ENCODE measurements at places on chromosomes 7 and 10.

GRCh38 chr7:43625453-43625852, 42.5 kb downstream of the STK17A start:
- no peak for DNase-seq

GRCh38 chr10:127193125-127193524, 3.3 kb downstream of the INSYN2A start:
- no peak for DNase-seq

DNA sequence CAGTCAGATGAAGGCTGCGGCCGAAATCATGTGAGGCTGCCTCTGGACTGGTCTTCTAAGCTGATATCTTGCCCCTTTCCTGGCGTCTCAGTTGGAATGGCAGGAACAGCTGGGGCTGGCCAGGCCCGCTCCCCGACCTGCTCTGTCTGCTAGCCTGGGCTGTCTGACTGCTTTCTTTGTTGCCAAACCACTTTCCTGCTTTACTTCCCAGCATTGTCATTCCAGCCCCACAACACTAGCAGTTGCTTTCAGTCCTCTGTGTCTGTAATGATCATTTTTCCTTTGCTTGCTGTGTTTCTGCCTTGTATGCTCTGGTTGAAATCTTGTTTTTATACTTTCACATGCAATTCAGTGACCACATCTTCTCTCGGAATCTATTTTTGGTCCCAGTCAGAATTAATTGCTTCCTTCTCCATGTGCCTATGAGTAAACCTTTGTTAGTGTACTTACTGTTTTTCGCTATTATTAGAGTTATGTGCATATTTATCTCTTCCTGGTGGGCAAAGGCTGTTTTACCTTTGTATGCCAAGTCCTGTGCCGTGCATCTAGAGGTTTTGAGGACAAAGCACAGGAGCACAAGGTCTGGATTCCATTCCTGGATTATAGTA, 21.6 kb downstream of the PRPF18 start:
- no peak for DNase-seq

DNA sequence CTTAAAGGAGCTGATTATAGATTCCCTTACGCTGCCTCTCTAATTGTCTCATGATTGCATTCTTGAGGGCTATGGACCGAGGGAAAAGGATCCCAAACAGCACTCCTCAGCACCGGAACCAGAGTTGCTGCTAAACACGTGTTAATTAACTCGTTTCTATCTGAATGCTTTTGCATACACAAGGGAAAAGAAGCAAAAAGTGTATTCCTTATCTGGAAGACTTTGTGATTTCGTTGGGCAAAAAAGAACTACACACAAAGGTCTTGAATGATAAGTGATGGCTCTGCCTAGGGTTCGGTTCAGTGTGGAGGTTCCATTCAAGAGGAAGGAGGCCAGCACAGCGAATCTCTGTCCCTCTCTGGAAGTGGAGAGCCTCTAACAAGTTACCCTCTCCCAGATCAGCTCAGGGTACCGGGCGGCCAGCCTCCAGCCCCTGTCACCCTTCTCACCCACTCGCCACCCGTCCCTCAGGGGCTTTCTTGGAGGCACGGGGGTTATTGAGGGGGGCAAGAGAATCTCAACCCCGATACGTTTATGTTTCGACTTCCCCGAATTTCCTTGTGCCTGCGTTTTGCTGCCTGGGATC, 515 bp upstream of the SLC4A2 start:
- no peak for DNase-seq

- DNase-seq: no peak
Measured at GRCh38 chr7:115023219-115023618, 101.3 kb downstream of the MDFIC start.

- DNase-seq: no peak
Measured at GRCh38 chr7:152522571-152523067, 86.8 kb upstream of the KMT2C start.

DNA sequence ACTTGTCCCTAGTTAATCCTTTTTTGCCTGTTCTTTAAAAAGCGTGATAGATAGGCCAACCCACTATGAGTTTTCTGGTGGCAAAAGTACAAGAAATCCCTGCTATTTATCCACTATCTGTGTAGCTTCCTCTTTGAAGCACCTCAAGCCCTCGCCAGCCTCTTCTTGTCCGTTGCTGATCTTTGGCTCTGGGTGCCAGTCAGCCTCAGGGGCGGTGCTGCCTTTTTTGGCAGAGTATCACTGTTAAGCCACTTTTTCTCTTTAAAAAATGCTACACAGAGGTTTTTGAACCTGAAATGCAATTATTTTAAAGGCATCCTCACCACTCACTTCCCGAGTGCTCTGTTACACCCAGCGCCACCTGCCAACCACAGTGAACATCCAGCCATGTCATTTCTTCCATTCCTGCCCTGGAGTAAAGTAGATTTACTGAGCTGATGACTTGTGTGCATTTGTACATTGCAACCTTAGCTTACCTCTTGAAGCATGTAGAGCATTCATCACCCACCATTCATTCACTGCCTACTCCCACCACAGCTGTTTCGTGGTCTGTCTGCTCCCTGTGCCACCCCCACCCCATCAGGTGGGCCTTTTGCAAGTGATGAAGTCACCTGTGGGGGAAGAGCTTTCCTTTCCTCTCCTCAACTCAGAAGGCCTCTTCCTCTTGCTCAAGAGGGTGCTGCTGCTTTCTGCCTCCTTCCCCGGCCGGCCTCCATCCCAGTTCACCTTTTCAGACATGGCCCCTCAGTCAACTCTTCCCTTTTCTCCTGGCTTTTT, 414.2 kb upstream of the GALNT17 start:
- no peak for DNase-seq

DNA sequence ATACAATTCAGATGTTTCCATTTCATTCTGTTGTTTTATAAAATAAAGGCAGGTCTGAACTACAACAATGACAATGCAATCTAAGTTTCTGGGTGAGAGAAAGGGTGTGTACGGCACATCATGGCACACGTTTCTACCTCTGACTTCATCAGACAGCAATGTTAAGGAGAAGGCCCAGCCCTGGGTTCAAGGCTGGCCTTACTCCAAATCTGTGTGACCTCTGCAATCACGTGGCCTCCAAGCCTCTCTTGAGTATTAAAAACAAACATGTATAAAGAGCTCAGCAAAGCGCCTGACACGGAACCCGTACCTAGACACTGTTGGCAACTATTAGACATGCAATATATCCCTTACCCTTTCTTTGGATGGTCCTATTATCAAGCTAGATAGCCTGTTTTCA, 114.1 kb downstream of the LARP4B start:
- DNase-seq: no peak
